ENCODE measurements at places on chromosomes 6 and 20.
A peak's percentile ranks its signal among the peaks of the same experiment; 100 is the strongest.

- no peak for DNase-seq
Measured at GRCh38 chr20:3156811-3157619, 2.6 kb downstream of the FASTKD5 start.

DNA sequence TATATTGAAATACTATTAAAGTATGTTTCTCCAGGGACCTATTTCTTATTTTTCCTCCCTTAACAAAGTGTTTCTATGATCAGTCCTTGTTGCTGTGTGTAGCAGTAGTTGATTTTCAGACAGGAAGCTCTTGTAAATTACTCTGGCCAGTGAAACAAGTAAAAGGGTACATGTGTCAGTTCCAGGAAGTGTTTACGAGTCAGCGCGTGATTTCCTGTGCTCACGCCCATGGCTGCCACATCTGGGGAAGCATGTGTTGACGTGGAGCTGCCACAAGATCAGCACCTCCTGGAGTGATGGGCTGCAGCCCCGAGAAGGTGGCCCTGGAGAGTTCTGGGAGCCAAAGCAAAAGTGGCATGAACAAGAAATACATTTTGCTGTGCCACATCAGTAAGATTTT, 38.6 kb upstream of the GGTLC1 start:
- peak; percentile 16 for DNase-seq

GRCh38 chr20:32139947-32140346, 30.4 kb downstream of the TM9SF4 start:
- no peak for DNase-seq

DNA sequence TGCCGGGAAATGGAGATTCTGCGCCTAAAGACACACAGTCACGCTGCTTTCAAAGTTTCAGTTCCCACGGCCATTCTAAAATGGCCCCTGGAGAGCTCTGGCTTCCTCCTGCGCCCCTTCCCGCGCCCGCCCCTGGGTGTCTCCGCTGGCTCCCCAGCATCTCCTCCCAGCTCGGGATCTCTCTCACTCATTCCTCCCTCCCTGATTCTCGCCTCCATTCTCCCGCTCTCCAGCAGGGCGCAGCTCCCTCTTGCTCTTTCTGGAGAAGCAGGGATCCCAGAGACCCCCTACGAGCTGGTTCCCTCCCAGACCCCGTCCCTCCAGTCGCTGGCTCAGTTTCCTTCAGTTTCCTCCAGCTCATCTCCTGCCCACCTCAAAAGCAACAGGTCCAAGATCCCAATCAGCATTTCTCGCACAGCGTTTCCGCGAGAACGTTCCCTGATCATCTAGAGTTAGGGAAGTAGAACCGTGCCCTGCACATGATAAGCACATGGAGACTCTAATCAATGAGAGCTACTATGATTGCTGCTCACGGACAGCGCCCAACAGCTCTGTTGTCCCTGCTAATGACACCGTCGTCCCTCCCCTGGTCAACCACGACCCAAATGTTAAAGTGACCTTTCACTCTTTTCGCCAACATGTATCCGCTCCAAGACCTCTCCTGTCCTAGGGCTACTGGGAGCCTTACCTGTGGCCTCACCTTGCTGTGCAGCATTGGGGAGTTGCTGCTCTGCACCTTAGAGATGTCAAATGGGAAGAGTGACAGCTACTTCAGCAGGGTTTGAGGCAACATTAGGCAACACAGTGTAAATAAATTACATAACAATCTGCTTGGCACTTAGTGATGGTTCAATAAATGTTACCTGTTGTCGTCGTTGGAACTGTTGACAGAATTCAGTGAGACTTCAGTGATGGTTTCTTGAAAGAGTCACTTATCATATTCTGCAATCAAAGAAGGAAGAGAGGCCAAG, 218.5 kb upstream of the QKI start:
- no peak for DNase-seq

DNA sequence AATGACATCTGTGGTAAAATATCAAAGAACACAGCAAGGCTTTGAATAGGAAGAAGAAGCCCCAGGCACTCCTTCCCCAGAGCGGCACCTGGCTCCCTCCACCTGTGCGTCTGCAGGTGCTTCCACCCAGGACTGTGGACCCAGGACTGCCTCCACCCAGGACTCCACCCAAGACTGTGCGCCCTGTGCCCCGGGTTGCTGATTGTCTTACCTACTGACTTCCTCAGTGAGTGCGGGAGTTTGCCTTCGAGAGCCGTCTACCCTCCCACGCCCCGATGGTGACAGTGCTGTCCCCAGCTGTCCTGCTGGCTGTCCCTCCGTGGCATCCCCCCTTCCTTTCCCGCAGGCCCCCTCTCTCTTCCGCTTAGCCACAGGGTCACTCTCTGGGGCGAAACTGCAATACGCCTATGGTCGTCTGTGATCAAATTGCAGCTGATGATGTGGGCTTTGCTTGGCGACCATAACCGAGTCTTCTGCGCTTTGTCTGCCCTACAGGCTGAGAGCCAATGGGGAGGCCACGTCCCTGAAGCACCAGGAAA, 52.1 kb downstream of the IRF4 start:
- no peak for DNase-seq

DNA sequence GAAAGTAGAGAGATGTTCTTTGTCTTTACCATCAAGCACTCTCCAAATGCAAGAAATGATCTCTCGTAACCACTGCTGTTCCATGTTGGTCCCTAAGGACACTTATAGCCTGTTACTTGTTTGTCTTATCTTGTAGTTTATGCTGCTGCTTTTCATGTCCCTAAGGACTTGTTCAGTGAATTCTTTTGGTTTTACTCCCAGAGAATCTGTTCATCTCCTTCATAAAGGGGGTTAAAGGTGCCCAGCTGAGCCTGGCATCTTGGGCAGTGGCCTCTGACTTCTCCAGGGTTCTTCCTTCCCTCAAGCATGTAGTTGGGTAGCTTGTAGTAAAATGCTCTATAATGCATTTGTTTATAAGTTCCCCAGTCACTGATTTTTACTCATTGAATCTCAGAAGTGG, 864 bp upstream of the PKIG start:
- DNase-seq = no peak

GRCh38 chr6:166348305-166348949, 6.1 kb upstream of the SFT2D1 start:
- peak; percentile 64 for DNase-seq

DNA sequence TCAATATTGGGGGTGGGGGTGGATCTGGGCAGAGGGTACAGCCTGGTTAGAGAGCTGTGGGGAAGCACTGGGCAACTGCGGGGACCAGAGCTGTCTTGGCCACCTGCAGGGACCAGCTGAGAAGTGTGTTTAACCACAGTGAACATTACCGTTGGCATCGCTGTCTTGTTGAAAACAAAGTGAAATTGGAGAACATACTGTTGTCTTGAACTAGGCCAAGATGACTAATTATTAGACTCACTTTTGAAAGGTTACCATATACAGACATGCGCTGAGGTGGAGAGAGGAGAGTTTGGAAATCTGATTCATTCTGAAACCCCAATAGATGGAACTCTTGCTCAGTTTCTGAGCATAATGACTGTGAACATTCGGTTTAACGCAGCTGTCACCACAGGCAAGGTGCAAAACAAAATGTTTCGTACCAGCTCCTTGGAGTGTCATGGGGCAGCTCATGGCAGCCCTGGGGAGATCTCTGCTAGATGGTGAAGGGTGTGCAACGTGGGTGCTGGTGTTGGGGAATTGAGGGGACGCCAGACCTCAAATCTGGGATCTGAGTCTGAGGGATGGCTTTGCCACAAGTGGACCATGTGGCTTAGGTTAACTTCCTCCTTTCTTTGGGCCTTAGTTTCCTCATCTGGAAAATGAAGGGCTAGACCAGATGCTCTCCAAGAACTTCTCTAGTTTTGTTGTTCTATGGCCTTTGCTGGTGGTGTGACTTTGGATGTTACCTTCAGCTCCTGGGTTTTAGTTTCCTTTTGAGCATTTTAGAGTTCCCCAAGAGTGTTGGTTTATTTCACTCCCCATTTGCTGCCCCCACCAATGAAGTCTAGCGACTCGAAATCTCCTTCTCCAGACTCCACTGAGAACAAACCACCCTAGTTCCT, 24.6 kb upstream of the GTSF1L start:
- peak; percentile 85 for DNase-seq

DNA sequence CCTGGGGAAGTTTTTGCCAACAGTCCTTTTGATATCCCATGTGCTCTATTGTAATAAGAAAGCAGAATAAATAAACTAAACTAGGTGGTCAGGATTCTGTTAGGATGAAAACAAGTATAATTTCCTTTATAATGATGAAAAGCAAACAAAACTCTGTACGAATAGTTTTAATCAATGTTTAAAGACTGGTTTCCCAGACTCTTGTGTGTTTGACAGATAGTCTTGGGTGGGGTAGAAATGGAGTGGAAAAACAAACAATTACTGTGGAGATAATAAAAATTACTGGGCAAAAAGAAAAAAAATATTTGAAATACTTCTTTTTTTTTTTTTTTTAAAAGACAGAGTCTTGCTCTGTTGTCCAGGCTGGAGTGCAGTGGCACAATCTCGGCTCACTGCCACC, 152.1 kb upstream of the FLRT3 start:
- DNase-seq = no peak

- DNase-seq = no peak
Measured at GRCh38 chr6:47323321-47323720, 13.6 kb upstream of the TNFRSF21 start.

- DNase-seq = no peak
Measured at GRCh38 chr6:34465531-34466241, at the start of gene PACSIN1. TSS of gene PACSIN1 (plus strand) at chr6:34466076. CDS start at chr6:34526306, 60,230 bp downstream.

- DNase-seq = no peak
Measured at GRCh38 chr6:108531332-108531731, 29.4 kb upstream of the FOXO3 start.

GRCh38 chr20:14785065-14785743, 447.8 kb upstream of the FLRT3 start:
- DNase-seq = no peak

DNA sequence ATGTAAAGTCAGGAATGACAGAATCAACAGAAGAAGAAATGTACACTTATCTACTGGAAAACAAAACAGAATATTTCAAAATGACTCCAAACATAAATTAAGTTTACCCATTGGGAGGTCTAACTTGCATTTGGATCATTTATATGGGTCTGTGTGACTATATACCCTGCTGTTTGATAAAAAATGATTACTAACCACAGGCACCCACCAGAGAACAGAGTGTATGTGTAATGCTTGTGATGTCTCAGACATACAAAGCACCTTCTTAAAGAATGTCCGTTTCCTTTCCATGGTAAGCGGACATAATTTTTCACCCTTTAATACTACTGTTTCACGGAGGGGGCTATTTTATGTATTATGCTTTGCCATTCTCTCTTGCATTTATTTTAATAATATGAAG, 19.2 kb downstream of the SIM1 start:
- no peak for DNase-seq

DNA sequence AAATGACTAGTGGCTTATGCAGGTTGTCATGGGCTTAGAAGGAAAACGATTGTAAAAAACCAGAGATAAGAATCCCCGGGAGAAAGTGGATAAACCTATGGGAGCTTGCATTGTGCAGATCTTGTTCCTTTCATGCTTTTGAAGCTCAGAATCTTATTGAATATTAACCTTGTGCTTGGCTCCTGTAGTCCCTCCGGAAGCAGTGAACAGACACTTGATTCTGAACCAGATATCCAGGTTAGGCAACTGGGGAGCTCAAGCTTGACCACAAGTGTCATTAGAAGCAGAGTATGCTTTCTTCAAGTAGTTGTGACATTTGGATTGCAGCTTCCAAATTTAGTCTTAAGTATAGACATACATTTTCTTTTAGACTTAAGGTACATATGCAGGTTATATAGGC, 212.6 kb upstream of the MOCS1 start:
- DNase-seq = no peak

- no peak for DNase-seq
Measured at GRCh38 chr20:13348311-13349234, 127.5 kb downstream of the ISM1 start.

DNA sequence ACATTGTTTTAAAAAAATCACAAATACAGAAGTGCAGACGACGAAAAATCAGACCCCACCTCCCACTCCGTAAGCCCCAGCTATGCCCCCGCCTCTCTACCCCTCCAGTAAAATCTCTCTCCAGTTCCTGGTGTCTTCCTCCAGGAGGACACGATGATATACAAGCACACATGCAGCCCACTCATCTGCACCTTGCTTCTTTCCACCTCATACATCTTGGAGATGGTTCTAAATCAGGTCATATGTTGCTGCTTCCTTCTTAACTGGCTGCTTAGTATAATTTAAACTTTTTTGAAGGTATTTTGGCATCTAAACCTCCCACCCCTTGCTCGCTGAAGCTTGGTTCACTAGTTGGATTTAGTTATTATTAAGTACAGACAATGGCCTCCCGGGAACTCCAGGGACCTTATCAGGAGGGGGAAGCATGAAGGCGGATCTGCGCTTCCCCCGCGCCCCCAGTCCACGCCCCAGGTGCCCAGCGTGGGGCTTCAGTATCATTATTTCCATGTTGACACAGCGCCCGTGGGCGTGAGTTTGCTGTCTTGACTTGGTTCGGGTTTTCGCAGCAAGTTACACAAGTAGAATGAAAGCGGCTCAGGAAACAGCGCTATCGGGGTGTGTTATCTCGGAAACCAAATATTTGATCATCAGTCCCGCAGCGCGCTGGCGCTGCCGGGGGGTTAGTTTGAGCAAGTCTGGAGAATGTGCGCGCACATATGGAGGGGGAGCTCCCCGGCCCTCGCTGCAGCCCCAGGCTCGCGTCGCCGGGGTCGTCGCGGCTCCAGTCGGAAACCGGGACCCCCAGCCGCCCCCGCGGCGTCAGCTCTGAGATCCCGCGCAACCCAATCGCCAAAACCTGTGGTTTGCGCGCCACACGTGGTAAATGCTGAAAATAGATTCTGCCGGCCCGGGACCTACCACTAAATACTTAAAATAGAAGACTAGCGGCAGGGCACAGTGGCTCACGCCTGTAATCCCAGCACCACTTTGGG, 2.3 kb downstream of the BMP7 start:
- DNase-seq = no peak

- no peak for DNase-seq
Measured at GRCh38 chr6:74807674-74808073, 398.2 kb downstream of the COL12A1 start.

GRCh38 chr6:47076422-47077344, 34.6 kb upstream of the ADGRF1 start:
- no peak for DNase-seq

DNA sequence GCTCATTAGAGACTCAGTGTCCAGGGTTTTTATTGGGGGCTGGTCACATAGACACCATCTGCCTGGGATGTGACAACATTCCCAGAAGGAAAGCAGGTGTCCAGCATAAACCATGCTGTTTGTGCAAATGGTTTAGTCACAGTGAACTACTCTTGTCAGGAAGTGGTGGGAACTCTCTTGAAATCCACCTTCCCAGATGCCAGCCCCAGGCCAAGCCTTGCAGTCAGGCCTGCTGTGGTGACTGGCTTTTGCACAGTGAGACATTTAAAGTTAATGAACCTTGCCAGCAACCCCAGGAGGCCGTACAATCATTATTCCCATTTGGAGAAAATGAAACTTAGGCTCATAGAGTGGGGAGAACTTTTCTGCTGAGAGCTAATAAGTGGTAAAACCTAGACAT, 242.5 kb upstream of the KCNG1 start:
- no peak for DNase-seq

GRCh38 chr20:57244221-57244585, 22.2 kb downstream of the BMP7 start:
- no peak for DNase-seq

DNA sequence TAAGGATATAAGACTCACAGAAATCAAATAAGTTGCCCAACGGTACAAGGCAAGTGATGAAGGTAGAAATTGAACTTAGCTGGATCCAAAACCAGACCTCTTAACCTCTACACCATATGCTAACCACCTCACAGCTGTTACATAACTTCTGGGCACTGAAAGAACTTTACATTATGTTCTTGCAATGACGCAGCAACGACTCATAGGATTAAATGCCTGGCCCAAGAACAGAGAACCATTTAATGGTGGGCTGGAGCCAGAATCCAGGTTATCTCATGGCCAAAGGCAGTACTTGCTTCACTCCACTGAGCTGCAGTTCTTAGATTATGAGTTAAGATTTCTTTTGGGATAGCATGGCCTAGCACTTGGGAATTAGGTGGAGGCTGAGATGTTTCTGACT, 4.4 kb downstream of the TRMT6 start:
- DNase-seq = peak; percentile 71

Data from NB4 (cell line).